ENCODE measurements at places on chromosomes 6 and 20. TPM values are rescaled to one million over a fixed set of nuclear protein-coding genes. Genes with fewer than 3 reads are reported as not detected.

DNA sequence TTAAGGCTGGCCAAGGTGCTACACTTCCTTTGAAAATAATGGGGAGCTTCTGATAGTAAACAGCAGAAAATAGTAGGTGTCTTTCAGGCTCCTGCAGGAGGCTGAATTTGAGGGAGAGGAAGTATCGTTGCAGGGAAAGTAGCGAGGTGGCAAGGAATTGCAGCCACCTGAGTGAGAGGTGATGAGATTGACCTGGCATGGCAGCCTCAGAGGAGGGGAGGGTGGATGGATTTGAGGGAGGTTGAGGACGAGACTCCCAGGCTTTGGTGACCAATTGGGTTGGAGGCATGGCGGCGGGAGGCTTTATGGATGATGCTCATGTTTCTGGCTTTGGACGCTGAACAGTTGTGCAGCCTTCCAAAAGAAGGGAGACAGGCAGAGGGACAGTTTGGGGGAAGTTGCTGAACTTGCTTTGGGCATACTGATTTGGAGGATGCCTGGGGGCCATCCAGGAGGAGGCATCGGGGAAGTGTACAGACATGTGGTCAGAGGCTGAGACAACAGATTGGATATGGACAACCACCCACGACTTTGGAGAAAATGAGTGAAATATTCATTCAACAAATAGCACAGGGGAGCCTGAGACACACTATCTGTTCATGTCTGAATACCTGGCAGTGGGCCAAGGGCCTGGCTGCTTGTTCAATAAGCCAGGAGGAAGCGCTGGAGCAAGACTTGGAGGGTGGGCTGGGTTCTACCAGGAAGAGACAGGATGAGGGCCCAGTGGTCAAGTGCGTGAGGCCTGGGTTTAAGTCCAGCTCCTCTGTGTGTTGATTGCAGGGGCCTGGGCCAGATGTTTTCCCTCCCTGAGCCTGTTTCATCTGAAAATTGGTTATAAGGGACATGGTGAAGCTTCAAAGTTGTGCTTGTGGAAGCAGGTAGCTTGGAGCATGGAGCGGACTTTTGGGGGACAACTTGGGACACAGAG, 113.2 kb downstream of the CEBPB start:
- DNase-seq: no peak

DNA sequence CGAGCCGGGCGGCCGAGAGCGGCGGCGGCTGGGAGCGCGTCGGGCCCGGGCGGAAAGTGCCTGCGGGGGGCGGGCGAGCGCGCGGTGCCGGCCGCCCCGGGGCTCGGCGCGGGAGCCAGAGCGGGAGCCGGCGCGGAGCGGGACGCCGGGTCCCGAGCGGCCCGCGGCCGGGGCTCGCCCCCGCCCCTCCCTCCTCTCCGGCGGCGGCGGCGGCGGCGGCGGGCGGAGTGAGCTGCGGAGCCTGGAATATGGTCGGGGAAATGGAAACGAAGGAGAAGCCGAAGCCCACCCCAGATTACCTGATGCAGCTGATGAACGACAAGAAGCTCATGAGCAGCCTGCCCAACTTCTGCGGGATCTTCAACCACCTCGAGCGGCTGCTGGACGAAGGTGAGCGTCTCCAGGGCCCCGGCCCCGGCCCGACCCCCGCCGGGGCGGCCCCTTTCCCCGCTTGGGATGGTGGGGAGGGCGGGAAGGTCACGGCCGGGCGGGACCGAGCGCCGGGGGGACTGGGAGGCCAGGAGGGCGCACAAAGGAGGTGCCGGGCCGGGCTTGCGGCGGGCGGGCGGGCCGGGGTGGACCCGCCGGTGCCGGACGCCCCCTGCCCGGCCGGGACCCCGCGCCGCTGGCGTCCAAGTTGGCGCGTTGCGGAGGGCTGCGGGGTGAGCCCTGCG, 565 bp downstream of the QKI start:
- no peak for DNase-seq

GRCh38 chr20:53023732-53024520, 51.8 kb downstream of the TSHZ2 start:
- no peak for DNase-seq

DNA sequence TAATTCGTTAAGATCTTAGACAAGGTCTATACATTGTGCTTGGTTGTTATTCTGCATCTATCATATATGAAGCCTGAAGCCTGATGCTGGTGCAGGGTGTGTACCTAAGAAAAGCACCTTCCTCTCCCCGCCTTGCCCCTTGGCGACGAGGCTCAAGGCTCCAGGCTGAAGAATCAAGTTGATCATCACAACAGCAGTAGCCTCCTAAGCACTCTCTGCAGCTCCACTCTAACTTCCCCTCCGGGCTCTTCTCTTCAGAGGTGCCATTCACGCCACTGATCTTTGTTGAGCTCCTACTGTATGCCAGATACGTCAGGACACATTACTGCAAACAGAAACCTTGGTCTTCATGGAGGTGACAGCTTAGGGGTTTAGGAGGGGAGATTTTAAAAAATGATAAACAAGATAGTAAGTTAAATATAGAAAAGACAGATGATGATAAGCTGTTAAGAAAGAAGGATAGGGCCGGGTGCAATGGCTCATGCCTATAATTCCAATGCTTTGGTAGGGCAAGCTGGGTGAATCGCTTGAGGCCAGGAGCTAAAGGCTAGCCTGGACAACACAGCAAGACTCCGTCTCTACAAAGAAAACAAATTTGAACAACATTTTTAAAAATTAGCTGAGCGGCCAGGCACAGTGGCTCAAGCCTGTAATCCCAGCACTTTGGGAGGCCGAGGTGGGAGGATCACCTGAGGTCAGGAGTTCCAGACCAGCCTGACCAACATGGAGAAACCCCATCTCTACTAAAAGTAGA, 38.4 kb upstream of the ZNF217 start:
- no peak for DNase-seq

DNA sequence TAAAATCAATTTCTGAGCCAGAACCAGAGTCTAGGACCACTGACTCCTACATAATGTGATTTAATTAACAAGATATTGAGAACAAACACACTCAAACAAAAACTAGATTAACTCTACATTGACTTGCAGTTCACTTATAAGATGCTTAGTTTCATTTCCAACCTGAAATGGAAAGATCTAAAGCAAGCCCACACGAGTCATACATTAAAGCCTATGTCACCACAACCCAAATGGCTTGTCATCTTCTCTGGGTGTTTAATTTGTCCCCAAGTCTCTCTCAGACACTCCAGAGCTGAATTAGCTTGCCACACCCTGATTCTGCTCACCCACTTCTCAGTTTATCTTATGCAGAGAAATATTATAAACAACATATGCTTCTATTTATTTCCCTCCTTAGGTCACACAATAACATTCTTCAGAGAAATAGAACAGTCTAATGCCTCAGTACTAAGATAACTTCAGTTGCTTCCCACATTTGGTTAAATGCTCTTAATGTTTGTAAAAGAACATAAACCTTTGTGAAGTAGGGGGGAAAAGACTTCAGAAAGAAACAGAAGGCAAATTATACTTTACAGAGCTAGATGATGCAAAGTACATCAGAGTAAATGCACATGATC, 8.8 kb upstream of the FBXO30 start:
- no peak for DNase-seq

The CTAGE9 gene
- total RNA-seq: not detected

Data from A172 (cell line).